ENCODE measurements at places on chromosomes 1 and 21. TPM values are rescaled to one million over a fixed set of nuclear protein-coding genes. Genes with fewer than 3 reads are reported as not detected.

DNA sequence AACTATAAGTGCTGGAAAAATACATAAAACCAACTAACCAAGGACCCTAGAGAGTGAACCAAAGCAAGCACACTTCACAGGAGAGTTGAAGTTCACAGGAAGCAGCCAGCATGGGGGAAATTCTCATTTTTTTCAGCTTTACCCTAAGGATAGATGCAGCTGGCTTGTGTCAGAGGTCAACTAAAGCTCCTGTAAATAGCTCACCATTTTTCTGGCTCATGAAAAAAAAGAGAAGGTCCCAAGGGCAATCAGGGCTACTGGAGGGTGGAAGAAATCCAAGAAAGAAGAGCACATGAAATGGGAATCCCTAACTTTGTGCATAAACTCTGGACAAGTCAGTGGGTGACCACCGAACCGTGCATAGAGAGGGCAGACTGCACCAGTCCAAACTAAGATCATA is 58.3 kb downstream of the KCNJ15 start:
- no peak for DNase-seq

- DNase-seq, result no peak
These were observed 29.5 kb upstream of the REG4 start for GRCh38 chr1:119840745-119841144.

DNA sequence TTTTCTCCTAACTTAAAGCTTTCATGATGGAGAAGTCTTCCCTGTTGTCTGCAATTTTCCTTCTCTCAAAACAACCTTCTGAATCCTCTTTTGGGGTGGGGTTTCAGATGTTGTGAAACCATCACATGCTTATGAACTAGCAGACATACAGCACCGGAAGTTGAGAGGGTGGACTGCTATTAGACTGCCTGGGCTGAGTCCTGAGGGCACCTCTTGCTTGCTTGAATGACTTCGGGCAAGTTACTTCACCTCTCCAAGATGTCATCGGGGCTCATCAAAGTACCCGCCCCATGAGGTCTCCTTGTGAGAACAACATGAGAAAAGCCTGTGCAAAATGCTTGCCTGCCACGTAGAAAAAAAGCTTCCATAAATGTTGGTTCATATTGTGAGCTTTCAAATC is 89.6 kb downstream of the CCDC185 start:
- DNase-seq, result no peak

GRCh38 chr1:3219005-3219790 is 150.2 kb downstream of the PRDM16 start:
- peak; percentile 68 for DNase-seq

GRCh38 chr1:95168761-95169351 is 51.7 kb downstream of the TLCD4 start:
- no peak for DNase-seq

DNA sequence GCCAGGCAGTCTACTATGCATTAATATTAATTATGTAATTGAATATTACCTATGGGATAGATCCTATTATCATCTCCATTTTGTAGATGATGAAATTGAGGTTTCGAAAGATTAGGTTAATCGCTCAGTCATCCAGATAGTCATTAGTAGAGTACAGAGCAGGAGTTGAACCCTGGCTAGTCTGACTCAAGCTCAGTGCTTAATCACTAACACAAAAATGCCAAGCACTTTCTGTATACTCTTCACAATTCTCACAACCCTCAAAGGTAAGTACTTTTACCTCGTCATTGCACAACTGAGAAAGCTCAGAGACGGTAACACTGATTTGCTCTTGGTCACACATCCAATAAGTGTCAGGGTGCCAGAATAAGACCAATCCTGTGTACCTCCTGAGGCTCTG is 280.2 kb upstream of the PLXNA2 start:
- DNase-seq, result no peak

- no peak for DNase-seq
These were observed 15.4 kb downstream of the CCDC17 start for GRCh38 chr1:45608175-45609156.

DNA sequence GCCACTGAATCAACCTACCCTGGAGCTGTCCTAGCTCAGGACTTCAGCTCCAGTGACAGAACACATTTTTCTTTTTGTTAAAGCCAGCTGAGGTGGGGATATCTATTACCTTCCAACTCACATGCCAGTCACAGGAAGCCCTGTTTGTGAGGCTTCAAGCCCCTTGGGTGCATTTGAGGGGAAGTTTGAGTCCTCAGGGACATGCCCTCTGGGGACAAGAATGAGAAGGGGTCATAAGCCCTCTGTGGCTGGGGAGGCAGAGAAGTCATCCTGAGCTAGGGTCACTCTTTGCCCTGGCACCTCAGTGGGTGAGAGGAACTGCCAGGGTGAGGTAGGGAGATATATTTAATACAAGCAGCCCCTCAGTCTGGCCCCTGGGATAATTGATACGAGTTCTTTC is 33.5 kb upstream of the CLDN14 start:
- no peak for DNase-seq

Gene TSPAN1
- total RNA-seq, result 0.81 TPM

DNA sequence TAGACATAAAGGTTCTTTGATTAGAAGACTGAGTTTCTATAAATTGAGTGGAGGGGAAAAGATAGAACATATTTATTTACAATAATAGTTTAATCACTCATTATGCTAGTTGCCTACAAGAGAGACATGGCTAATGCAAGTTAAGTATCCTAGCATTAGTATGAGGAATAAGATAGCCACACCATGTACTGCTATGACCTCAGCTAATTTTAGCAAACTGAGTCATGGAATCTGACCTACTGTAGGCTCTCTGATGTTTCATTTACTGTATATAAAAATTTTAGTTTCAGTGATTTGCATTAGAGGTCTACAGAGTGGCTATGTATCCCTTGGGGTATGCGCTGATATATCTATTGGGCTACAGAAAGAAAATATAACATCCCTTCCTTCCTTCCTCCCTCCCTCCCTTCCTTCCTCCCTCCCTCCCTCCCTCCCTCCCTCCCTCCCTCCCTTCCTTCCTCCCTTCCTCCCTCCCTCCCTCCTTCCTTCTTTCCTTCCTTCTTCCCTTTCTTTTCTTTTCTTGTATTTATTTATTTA is 5.8 kb downstream of the AGL start:
- DNase-seq, result peak; percentile 9

Gene DNAI4
- 11.4 TPM for total RNA-seq
